ENCODE measurements at places on chromosomes 7 and 10.

DNA sequence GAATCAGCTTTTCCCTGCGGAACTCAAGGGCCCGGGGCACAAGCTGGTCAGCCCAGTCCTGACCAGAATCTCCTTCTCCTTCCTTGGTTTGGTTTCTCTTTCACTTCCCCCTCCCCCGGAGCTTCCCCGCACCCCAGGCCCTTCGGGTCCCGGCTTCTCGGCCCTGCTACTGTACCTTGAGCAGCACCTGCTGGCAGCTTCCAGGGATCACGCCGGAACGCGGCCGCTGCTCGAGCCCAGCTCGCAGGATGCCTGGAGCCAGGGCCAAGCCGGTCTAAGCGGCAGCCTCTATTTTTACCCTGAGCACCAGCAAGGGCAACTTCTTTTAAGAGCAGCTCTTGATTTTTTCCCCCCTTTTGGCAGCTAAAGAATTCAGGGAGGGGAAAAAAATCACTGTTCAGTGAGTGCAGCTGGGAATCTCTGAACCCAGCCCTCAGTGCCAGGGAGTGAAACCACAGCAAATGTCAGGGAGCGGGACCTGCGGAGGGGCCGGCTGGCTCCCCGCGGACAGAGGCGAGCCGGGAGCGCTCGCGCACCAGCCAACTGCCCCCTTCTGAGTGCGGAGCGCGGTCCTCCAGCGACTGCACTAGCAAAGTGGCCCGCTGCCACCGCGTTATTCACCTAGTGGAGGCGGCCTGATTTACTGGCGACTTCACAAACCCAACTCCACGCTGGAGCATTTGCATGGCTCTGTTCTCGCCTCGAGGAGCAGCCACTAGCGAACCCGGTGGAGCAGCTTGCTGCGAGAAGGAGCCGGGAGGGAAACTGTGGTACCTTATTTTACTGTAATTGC lies 2.4 kb upstream of the INHBA start:
- DNase-seq, result peak; percentile 76

DNA sequence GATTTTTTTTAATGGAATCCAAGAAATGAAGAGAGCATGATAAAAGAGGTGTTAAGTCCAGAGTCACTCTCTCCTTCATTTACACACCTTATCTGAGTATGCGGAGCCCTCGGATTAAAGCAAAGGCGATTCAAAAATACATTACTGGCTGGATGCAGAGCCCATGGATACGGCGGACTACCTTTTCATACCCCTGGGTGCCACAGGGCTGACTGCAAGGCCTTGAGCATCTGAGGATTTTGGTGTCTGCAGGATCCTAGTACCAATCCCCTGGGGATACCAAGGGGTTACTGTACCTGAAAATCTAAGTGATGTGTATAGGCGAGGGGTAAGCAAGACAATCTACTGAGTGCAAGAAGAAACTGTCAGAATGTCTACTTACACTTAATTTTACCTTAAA lies 20.5 kb downstream of the PIP4K2A start:
- no peak for DNase-seq

GRCh38 chr7:33764752-33765451 lies 140.4 kb upstream of the BMPER start:
- no peak for DNase-seq

DNA sequence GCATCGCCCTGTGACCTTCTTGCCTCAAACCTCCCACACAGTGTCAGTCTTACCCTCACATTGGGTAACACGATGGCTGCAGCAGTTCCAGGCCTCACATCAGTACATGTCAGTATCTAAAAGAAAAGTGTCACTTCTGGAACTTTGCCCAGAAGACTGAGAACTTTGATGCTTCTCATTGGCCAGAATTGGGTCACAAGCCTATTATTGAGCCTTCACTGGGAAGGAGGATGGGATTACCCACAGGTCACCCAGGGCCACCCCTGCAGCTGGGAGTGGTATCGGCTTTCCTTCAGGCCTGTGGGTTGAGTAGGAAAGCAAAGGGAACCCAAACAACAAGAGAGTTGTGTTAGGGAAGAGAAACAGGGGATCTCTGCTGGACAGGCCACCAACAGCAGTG lies 111.5 kb downstream of the NPY start:
- DNase-seq, result no peak

- DNase-seq, result no peak
Observed at GRCh38 chr10:34667177-34667576, 147.9 kb downstream of the PARD3 start.

- DNase-seq, result peak; percentile 97
Observed at GRCh38 chr7:90816511-90817142, 220.5 kb downstream of the CDK14 start.

- DNase-seq, result no peak
Observed at GRCh38 chr10:68049289-68050078, 25.6 kb downstream of the HERC4 start.

DNA sequence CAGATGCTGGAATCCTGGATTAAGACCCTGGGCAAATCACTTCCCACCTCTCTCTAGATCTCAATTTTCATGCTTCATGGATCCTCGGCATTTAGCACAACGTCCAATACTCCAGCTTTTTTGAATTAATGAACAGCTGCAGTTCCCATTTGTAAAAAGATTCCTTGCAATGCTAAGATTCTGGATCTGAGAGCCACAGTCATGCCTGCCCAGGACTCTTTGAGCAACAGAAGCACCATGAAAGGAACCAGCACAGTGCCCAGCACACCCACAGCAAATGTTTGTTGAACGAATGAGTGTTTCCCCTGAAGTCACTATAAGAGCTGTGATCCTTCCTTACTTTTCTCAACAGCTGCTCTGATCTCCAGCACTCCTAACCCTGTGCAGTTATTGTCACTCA lies 20.8 kb upstream of the DDIT4 start:
- DNase-seq, result no peak

DNA sequence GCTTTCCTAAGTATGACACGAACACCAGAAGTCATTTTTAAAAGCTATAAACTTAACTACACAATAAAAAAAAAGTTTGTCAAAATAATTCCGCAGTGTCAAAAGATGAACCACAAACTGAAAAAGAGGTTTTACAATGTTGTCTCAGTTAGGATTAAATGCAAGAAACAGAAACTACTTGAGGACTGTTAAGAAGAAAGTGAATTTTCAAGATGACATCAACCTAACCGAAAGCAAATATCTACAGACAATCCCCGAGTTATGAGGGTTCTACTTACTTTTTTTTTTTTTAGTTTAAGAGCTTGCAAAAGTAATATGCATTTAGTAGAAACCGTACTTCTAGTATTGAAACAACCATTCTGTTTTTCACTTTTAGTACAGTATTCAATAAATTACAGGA lies 62.3 kb downstream of the TFPI2 start:
- no peak for DNase-seq
